ENCODE measurements at places on chromosomes 4 and X. TPM values are rescaled to one million over a fixed set of nuclear protein-coding genes. Genes with fewer than 3 reads are reported as not detected.

GRCh38 chr4:54541426-54542118, 116.2 kb upstream of the KIT start:
- H3K36me3 ChIP-seq: no peaks in the 10 kb centered on the region
- DNase-seq: no peak

GRCh38 chr4:65968831-65969558, 298.7 kb upstream of the EPHA5 start:
- no peaks in the 10 kb centered on the region for H3K4me1 ChIP-seq
- H3K27me3 ChIP-seq: no peaks in the 10 kb centered on the region
- H3K27ac ChIP-seq: no peak overlapping the region
- DNase-seq: no peak
- H3K4me3 ChIP-seq: no peak overlapping the region
- no peaks in the 10 kb centered on the region for H3K36me3 ChIP-seq

- H3K4me1 ChIP-seq: peaks cover 30% of the 10 kb centered on the region
- H3K4me3 ChIP-seq: no peak overlapping the region
- H3K27ac ChIP-seq: no peak overlapping the region
- no peaks in the 10 kb centered on the region for H3K36me3 ChIP-seq
Observed at GRCh38 chrX:53262918-53263394, 18.4 kb downstream of the IQSEC2 start.

DNA sequence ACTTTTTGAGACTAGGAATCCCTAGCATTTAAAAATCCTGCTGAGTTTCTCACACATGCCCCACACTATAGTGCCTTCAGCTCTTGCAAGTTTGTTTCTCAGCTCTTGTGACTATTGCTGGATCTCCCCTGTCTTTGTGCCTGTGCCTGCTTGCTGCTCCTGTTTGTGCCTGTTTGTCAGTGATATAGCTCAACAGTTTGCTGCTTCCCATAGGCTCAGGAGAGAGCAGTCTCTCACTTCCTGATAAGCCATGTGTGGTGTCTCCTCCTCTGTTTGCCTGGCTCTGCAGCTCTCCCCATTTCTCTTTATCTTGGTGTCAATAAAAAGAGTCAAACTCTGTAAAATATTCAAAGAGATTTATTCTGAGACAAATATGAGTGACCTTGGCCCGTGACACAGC, 259.8 kb upstream of the CLNK start:
- H3K27me3 ChIP-seq: no peaks in the 10 kb centered on the region
- no peaks in the 10 kb centered on the region for H3K36me3 ChIP-seq

DNA sequence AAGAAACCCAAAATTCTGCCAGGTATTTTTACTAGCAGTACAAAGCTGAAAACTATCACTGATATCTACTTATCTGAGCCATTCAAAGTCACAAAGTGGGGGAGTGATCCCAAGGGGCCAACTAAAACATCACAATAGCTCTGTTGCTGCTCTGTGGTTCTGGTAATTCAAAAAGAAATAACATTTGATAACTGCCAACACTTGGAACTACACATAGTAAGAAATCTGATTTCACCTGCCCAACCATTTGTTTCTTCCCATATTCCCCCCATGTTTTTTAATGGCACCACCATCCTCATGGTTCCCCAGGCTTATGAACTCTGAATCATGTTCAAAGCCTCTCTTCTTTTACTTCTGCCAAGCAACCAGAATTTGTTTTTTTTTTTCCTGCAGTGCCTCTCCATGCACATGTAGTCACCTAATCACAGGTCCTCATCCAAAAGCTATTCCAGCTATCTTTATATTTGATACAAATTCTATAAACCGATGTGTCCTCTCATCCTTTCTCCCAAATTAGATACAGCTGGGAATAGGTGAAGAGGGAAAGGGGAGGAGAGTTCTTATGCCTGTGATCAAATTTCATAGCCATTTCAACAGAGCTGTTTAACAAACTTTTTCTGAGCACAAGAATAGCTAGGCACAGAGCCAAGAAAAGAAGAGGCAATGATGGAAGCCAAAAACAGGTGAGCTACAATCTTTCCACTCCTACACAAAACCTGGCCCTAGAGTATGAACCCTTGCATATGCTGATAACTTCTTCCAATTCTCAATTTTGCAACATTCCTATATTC, 7.7 kb downstream of the AMMECR1 start:
- H3K4me3 ChIP-seq: no peak overlapping the region
- peaks cover 59% of the 10 kb centered on the region for H3K4me1 ChIP-seq
- H3K36me3 ChIP-seq: no peaks in the 10 kb centered on the region
- DNase-seq: no peak

GRCh38 chrX:96474741-96475125, 209.9 kb upstream of the DIAPH2 start:
- H3K36me3 ChIP-seq: no peaks in the 10 kb centered on the region
- no peak overlapping the region for H3K27ac ChIP-seq
- no peaks in the 10 kb centered on the region for H3K4me1 ChIP-seq
- DNase-seq: no peak
- H3K27me3 ChIP-seq: no peaks in the 10 kb centered on the region

DNA sequence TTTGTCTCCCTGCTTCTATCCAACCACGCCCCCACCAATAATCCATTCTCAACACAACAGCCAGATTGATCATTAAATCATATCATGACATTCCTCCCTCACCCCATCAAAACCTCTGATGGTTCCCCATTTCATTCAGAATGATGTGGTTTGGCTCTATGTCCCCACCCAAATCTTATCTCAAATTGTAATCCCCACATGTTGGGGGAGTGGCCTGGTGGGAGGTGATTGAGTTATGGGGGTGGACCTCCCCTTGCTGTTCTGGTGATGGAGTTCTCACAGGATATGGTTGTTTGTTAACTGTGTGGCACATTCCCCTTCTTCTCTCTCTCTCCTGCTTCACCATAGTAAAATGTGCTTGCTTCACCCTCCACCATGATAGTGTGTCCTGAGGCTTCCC, 23.3 kb downstream of the TRMT2B start:
- peaks cover 3% of the 10 kb centered on the region for H3K4me1 ChIP-seq
- H3K4me3 ChIP-seq: no peak overlapping the region
- H3K27ac ChIP-seq: no peak overlapping the region
- DNase-seq: no peak
- H3K36me3 ChIP-seq: peaks cover 21% of the 10 kb centered on the region

GRCh38 chr4:64539234-64539849, 130.1 kb upstream of the TECRL start:
- H3K4me3 ChIP-seq: no peak overlapping the region
- no peak overlapping the region for H3K27ac ChIP-seq
- DNase-seq: peak; percentile 24
- H3K4me1 ChIP-seq: no peaks in the 10 kb centered on the region

DNA sequence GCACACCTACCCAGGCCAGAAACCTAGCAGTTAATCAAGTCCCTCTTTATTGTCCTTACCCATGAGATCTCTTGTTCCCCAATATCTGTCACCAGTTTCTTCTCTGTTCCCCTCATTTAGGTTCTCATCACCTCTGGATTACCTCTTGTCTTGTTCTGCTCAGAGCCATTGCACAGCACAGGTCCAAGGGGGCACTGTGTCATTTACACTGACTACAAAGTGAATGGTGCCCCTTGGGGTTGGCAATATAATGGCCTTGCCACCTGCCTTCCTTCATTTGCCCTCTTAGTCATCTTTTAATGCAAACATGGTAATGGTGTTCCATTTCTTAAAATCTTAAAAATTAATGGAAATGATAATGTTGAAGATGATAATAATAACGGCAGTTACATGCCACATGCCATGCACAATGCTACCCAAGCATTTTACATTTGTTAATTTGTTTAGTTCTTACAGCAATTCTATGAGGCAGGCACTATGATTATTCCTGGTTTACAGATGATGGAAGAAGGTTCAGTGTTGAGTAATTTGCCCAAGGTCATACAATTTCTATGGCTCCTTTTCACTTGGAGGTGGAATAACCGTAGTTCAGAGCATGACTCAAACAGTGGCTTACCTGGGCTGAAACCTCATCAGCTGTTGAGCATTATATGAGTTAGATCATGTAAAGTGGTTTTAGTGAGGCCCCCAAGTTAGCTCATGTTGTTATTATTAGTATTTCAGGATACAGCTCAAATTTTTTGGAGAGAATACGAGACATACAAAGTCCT, 117.9 kb downstream of the RASL11B start:
- no peak overlapping the region for H3K4me3 ChIP-seq
- H3K27ac ChIP-seq: no peak overlapping the region
- H3K36me3 ChIP-seq: peaks cover 5% of the 10 kb centered on the region
- DNase-seq: no peak

GRCh38 chr4:186719925-186720694, 3.5 kb downstream of the FAT1 start:
- peaks cover 11% of the 10 kb centered on the region for H3K4me1 ChIP-seq
- H3K36me3 ChIP-seq: peaks cover 2% of the 10 kb centered on the region
- no peak overlapping the region for H3K27ac ChIP-seq
- H3K4me3 ChIP-seq: no peak overlapping the region

- H3K27ac ChIP-seq: no peak overlapping the region
- no peak for DNase-seq
- H3K4me3 ChIP-seq: no peak overlapping the region
- peaks cover 4% of the 10 kb centered on the region for H3K36me3 ChIP-seq
Observed at GRCh38 chr4:88010966-88011365, 3.5 kb downstream of the PKD2 start.

GRCh38 chr4:164779811-164780216, 25.9 kb downstream of the SMIM31 start:
- no peak overlapping the region for H3K4me3 ChIP-seq
- H3K36me3 ChIP-seq: no peaks in the 10 kb centered on the region
- no peaks in the 10 kb centered on the region for H3K4me1 ChIP-seq
- peak; percentile 21 for DNase-seq

ZCCHC12 gene
- 3.3 TPM for total RNA-seq

HTR2C gene
- not detected for total RNA-seq

MRFAP1L1 gene
- 52.0 TPM for total RNA-seq

APELA gene
- total RNA-seq: not detected

SSX4 gene
- total RNA-seq: not detected

REELD1 gene
- total RNA-seq: 0.21 TPM

MSANTD1 gene
- 0.39 TPM for total RNA-seq

BST1 gene
- 0.19 TPM for total RNA-seq

MFSD8 gene
- total RNA-seq: 15.3 TPM

KIAA1210 gene
- total RNA-seq: not detected

CCDC120 gene
- total RNA-seq: 2.7 TPM

FGA gene
- total RNA-seq: not detected

DTHD1 gene
- total RNA-seq: 3.1 TPM

ANXA10 gene
- not detected for total RNA-seq

Measured in activated CD4-positive, alpha-beta memory T cell treated with anti-CD3 and anti-CD28 coated beads for 36 hours (primary cell).